ENCODE measurements at places on chromosomes 3 and 15. TPM values are rescaled to one million over a fixed set of nuclear protein-coding genes. Genes with fewer than 3 reads are reported as not detected.

DNA sequence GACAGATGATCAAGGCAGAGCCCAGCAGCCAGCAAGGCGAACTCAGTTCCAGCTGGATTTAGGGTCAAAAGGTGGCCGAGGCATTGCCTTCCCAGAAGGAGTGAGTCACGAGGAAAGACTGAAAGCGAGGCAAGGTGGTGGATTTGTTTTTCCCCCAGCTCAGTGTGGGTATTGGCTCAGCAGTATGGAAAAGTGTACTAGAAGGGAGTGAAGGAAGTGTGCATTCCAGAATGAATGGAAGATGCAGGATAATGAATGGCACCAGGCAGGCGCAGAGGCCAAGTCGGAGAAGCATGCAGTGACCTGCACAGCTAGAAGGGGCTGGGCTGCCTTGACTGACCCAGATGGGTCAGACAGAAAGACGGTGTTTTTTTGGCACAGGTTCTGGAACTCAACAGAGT lies 46.3 kb downstream of the FOXP1 start:
- H3K27me3 ChIP-seq = no peaks in the 10 kb centered on the region
- DNase-seq = peak; percentile 57
- no peak overlapping the region for H3K4me3 ChIP-seq
- H3K36me3 ChIP-seq = no peaks in the 10 kb centered on the region
- no peak overlapping the region for H3K27ac ChIP-seq
- no peaks in the 10 kb centered on the region for H3K4me1 ChIP-seq

DNA sequence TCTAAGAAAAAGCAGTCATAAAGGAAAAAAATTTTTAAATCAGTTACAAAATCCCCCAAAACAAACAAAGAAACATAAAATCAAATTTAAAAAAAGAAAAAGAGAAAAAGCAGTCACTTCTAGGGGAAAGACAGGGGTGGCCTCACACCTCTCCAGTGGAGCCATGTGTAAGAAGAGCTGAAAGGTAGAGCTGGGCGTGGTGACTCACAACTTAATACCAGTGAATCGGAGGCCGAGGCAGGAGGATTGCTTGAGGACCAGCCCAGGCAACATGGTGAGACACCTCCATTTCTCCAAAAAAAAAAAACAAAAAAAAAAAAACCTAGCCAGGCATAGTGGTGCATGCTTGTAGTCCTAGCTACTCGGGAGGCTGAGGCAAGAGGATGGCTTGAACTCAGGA lies 14.7 kb downstream of the MESD start:
- H3K4me3 ChIP-seq = no peak overlapping the region
- H3K36me3 ChIP-seq = peaks cover 18% of the 10 kb centered on the region

- H3K4me3 ChIP-seq = no peak overlapping the region
- DNase-seq = no peak
- H3K4me1 ChIP-seq = no peaks in the 10 kb centered on the region
- H3K27ac ChIP-seq = no peak overlapping the region
- H3K27me3 ChIP-seq = no peaks in the 10 kb centered on the region
These were observed 1.6 kb downstream of the NXPE3 start for GRCh38 chr3:101780661-101781060.

DNA sequence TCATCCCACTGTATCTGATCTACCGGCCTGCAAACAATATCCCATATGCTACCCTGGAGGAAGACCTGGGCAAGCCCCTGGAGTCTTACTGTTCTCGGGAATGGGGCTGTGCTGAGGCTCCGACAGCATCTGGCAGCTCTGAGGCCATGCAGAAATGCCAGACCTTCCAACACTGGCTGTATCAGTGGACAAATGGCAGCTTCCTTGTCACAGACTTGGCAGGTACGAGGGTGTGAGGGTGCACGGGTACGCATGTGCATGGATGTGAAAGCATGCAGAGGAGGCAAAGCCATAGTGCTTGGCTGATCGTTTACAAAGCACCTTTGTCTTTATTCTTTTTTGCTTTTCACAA lies 20.0 kb upstream of the SLC28A1 start:
- DNase-seq = no peak
- H3K36me3 ChIP-seq = no peaks in the 10 kb centered on the region
- H3K27ac ChIP-seq = no peak overlapping the region
- no peak overlapping the region for H3K4me3 ChIP-seq
- H3K4me1 ChIP-seq = no peaks in the 10 kb centered on the region

DNA sequence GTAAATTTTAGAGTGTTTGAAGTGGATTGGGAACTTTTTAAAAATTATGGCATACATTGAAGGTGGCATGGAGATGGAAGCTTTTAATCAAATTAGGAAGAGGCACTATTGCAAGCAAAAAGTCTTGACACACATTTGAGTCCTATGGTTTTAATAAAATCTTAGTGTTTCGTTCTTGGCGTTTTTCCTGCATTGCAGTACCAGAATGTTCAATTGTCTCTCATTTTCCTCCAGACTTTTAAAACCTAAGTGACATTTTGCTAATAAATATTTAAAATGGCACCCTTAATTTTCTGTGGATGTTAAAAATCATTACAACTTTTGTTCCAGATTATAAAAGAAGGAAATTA lies 2.2 kb downstream of the TGFBR2 start:
- no peaks in the 10 kb centered on the region for H3K27me3 ChIP-seq
- no peaks in the 10 kb centered on the region for H3K4me1 ChIP-seq
- H3K36me3 ChIP-seq = no peaks in the 10 kb centered on the region
- DNase-seq = no peak
- peak overlapping the region; percentile 65 for H3K27ac ChIP-seq

GRCh38 chr3:17982211-17982880 lies 239.9 kb upstream of the TBC1D5 start:
- no peaks in the 10 kb centered on the region for H3K36me3 ChIP-seq
- no peak overlapping the region for H3K27ac ChIP-seq
- no peak overlapping the region for H3K4me3 ChIP-seq
- no peaks in the 10 kb centered on the region for H3K4me1 ChIP-seq
- no peak for DNase-seq

- H3K4me3 ChIP-seq = no peak overlapping the region
- H3K27ac ChIP-seq = no peak overlapping the region
- H3K27me3 ChIP-seq = no peaks in the 10 kb centered on the region
- DNase-seq = no peak
- H3K4me1 ChIP-seq = no peaks in the 10 kb centered on the region
These were observed 26.1 kb upstream of the ZNF280D start for GRCh38 chr15:56759450-56759845.

- no peaks in the 10 kb centered on the region for H3K36me3 ChIP-seq
- H3K4me1 ChIP-seq = no peaks in the 10 kb centered on the region
- no peak overlapping the region for H3K27ac ChIP-seq
- H3K27me3 ChIP-seq = no peaks in the 10 kb centered on the region
- no peak for DNase-seq
These were observed 6.6 kb upstream of the MINDY2 start for GRCh38 chr15:58764468-58764867.

GRCh38 chr15:78982736-78983135 lies 37.9 kb upstream of the CTSH start:
- H3K4me1 ChIP-seq = peaks cover 3% of the 10 kb centered on the region
- no peak overlapping the region for H3K27ac ChIP-seq
- H3K27me3 ChIP-seq = no peaks in the 10 kb centered on the region
- no peak overlapping the region for H3K4me3 ChIP-seq
- no peaks in the 10 kb centered on the region for H3K36me3 ChIP-seq

- H3K27ac ChIP-seq = no peak overlapping the region
- peaks cover 15% of the 10 kb centered on the region for H3K4me1 ChIP-seq
- no peaks in the 10 kb centered on the region for H3K27me3 ChIP-seq
- DNase-seq = no peak
These were observed 16.3 kb upstream of the LMCD1 start for GRCh38 chr3:8485141-8485870.

The MKRN2OS gene
- 1.7 TPM for total RNA-seq

The SSUH2 gene
- total RNA-seq = 0.44 TPM

The GRK7 gene
- not detected for total RNA-seq

The REC114 gene
- total RNA-seq = not detected

The CISH gene
- 30.8 TPM for total RNA-seq

The RAB27A gene
- 45.8 TPM for total RNA-seq

The IL17RE gene
- 8.5 TPM for total RNA-seq

The ARNT2 gene
- 38.2 TPM for total RNA-seq
